ENCODE measurements at places on chromosomes 12 and 14. TPM values are rescaled to one million over a fixed set of nuclear protein-coding genes. Genes with fewer than 3 reads are reported as not detected.

KRT6C gene
- not detected for total RNA-seq

LALBA gene
- not detected for total RNA-seq

CCDC196 gene
- total RNA-seq = not detected

AICDA gene
- 0.79 TPM for total RNA-seq

- no peaks in the 10 kb centered on the region for H3K36me3 ChIP-seq
- peaks cover 6% of the 10 kb centered on the region for H3K4me1 ChIP-seq
- H3K4me3 ChIP-seq = no peak overlapping the region
These were observed 3.9 kb upstream of the HSPA2 start for GRCh38 chr14:64536488-64537245.

GRCh38 chr12:100674036-100674888 lies 100.8 kb downstream of the GAS2L3 start:
- no peak for DNase-seq
- peaks cover 17% of the 10 kb centered on the region for H3K27me3 ChIP-seq
- H3K27ac ChIP-seq = no peak overlapping the region
- H3K4me3 ChIP-seq = no peak overlapping the region
- no peaks in the 10 kb centered on the region for H3K4me1 ChIP-seq

DNA sequence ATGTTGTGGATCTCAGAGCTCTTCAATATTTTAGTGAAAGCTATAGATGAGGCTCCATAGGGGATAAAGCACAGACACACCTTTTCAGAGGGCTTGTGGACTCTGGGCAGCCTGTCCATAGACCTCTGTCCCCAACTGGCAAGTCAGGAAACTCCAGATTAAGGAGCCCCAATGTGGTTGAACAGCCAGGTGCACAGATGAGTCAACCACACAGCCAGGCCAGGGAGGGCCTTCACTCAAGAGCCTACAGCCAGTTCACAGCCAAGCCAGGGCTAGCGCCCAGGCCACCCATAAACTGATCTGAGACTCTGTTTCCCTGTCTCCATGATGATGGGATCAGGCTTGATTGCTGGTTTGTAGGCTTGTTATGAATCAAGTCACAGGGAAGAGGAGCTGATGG lies 1.0 kb upstream of the BDKRB2 start:
- H3K4me1 ChIP-seq = peaks cover 3% of the 10 kb centered on the region
- no peaks in the 10 kb centered on the region for H3K27me3 ChIP-seq
- no peaks in the 10 kb centered on the region for H3K36me3 ChIP-seq
- no peak overlapping the region for H3K27ac ChIP-seq
- DNase-seq = peak; percentile 22
- no peak overlapping the region for H3K4me3 ChIP-seq

DNA sequence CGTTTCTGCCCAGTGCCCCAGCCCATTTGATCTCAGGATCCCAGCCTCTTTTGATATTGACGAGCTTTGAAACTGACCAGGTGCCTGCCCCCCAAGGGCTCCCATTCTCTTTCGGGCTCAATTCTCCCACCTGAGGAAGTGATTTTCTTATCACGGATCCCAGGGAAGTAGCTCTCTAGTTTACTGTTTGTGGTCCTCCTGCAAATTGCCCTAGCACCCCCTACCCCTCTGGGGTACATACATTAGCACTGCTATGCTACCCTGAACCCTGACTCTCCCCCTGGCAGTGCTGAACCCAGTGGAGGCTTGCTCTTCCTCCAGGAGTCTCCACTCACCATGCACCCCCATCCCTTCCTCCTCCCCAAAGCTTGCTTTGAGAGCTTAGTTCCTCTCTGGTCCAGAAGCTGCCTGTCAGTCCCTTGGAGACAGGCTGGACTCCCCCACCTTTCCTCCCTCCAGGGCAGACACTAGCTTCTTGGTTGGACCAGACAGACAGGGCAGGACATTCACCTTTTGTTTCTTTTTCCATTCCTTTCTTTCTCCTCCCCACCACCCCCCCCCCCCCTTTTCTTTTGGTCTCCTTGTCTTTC lies 4.4 kb upstream of the TBX3 start:
- no peak overlapping the region for H3K27ac ChIP-seq
- H3K4me3 ChIP-seq = no peak overlapping the region
- no peak for DNase-seq
- H3K27me3 ChIP-seq = peaks cover 78% of the 10 kb centered on the region

DNA sequence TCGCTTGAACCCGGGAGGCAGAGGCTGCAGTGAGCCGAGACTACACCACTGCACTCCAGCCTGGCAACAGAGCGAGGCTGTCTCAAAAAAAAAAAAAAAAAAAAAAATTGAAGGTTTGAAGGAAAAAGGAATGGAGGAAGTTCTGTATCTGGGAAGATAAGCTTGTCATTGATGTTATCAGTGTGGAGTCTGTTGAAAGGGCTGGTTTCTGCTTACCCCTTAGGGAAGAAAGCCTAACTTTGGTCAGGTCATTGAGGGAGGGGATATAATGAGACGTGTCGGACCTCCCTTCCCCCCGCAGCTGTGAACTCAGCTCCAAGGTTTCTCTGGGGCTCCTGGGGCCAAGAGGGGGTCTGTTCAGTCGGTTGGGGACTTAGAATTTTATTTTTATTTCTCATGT lies 16.4 kb downstream of the DAO start:
- H3K27me3 ChIP-seq = no peaks in the 10 kb centered on the region
- DNase-seq = peak; percentile 14
- H3K36me3 ChIP-seq = no peaks in the 10 kb centered on the region
- H3K4me3 ChIP-seq = no peak overlapping the region

GRCh38 chr12:100963381-100963780 lies 168.8 kb downstream of the ANO4 start:
- no peak overlapping the region for H3K27ac ChIP-seq
- no peaks in the 10 kb centered on the region for H3K36me3 ChIP-seq
- H3K4me1 ChIP-seq = no peaks in the 10 kb centered on the region
- DNase-seq = no peak
- no peaks in the 10 kb centered on the region for H3K27me3 ChIP-seq
- H3K4me3 ChIP-seq = no peak overlapping the region

DNA sequence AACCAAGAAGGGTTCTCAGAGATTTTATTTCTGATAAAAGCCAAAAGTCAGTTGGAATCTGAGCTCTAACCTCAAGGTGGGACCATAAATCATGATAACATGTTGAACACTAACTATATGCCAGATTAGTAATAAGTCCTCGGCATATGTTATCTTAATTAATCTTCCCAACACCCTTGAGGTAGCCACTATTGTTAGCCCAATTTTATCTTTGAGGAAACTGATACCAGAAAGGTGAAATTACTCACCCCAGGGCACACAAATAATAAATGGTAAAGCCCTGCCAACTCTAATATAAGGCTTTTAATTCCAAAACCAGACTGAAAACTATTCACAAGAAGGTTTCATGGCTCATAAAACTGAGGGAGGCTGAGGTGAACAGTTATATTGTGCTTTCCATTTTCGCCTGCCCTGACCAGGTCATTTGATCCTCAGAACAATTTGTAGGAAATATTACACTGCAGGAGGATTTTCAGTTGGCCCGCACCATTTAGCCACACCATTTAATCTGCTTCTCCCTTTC lies 16.1 kb upstream of the NUAK1 start:
- no peak overlapping the region for H3K27ac ChIP-seq
- no peaks in the 10 kb centered on the region for H3K36me3 ChIP-seq
- H3K4me1 ChIP-seq = no peaks in the 10 kb centered on the region

GRCh38 chr12:103930787-103931735 lies 851 bp downstream of the HSP90B1 start:
- H3K36me3 ChIP-seq = peaks cover 42% of the 10 kb centered on the region
- peak overlapping the region; percentile 96 for H3K4me3 ChIP-seq
- peak; percentile 87 for DNase-seq
- peak overlapping the region; percentile 85 for H3K27ac ChIP-seq
- H3K4me1 ChIP-seq = peaks cover 75% of the 10 kb centered on the region

DNA sequence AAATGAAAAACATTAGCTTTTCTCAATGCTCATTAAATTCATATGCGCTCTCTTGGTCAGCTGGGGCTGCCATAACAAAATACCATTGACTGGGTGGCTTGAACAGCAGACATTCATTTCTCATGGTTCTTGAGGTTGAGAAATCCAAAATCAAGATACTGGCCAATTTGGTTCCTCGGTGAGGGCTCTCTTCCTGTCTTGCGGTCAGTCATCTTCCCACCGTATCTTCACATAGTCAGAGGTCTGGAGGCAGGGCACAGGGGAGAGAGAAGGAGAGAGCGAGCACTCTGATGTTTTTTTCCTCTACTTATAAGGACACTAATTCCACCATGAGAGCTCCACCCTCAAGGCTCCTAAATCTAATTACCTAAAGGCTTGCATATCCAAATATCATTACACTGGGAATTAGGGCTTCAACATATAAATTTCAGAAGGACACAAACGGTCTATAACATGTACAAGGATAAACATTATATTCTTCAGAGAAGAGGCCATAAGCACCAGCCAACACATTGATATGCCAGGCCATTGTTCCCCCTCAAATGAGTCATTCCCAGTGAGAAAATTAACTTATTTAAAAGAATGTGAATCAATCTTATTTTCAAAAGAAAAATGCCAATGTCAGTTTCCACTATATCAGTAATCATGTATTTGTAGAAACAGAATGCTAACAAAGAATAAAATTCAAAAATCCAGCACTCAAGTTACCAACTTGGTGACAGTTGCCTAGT lies 152.2 kb downstream of the BTG1 start:
- no peaks in the 10 kb centered on the region for H3K27me3 ChIP-seq
- H3K36me3 ChIP-seq = no peaks in the 10 kb centered on the region
- no peak overlapping the region for H3K4me3 ChIP-seq

- H3K27me3 ChIP-seq = no peaks in the 10 kb centered on the region
- no peak overlapping the region for H3K4me3 ChIP-seq
- H3K27ac ChIP-seq = no peak overlapping the region
- no peaks in the 10 kb centered on the region for H3K36me3 ChIP-seq
- DNase-seq = no peak
These were observed 494.3 kb downstream of the CCER1 start for GRCh38 chr12:90460681-90461080.

- no peak for DNase-seq
- H3K27ac ChIP-seq = no peak overlapping the region
- H3K27me3 ChIP-seq = no peaks in the 10 kb centered on the region
- no peak overlapping the region for H3K4me3 ChIP-seq
These were observed 156.1 kb downstream of the SLC38A4 start for GRCh38 chr12:46669720-46670119.

GRCh38 chr12:89393551-89394121 lies 41.3 kb upstream of the DUSP6 start:
- H3K4me3 ChIP-seq = no peak overlapping the region
- no peak overlapping the region for H3K27ac ChIP-seq
- H3K36me3 ChIP-seq = no peaks in the 10 kb centered on the region
- no peak for DNase-seq
- H3K4me1 ChIP-seq = peaks cover 50% of the 10 kb centered on the region
- H3K27me3 ChIP-seq = no peaks in the 10 kb centered on the region

DNA sequence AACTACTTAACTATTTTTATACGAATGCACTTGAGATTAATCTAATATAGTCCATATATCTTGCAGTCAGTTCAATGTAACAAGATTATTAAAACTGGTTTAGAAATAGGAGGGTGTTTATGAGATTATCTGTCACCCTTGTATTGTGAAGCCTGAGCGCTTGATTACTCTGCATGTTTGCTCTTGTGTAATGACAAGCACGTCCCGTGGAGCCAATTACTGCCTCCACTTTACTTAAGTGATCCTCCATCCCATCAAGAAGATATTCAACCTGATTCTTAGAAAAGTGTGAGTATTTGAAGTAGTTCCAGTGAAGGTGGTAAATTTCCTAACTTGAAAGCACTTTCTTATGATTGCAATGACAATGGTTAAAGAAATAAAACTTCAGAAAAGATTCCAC lies 415.2 kb upstream of the GARIN6 start:
- no peaks in the 10 kb centered on the region for H3K27me3 ChIP-seq
- H3K4me1 ChIP-seq = no peaks in the 10 kb centered on the region
- no peak for DNase-seq
- H3K27ac ChIP-seq = no peak overlapping the region
- H3K36me3 ChIP-seq = no peaks in the 10 kb centered on the region
- H3K4me3 ChIP-seq = no peak overlapping the region

DNA sequence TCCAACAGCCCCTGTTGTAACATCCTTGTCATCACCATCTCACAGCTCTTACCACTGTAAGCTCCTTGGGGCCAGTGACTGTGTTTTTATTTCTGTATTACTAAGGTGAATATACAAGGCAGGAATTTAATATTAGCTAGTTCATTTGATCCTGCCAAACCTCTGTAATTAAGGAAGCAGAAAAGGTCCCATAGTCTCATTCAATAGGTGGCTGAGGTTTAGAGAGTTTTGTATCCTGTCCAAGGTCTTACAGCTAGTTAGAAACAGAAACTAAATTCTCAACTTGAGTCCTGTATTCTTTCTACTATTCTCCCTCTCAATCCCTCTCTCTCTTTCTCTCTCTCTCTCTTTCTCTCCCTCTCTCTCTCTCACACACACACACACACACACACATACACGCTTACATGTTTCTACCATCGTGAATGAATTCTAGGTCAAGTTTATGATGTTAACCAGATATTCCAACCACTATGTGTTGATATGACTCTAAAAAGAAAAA lies 543 bp upstream of the GLIPR1 start:
- peak overlapping the region; percentile 77 for H3K4me3 ChIP-seq
- no peaks in the 10 kb centered on the region for H3K27me3 ChIP-seq
- DNase-seq = no peak
- H3K27ac ChIP-seq = peak overlapping the region; percentile 80
- H3K4me1 ChIP-seq = peaks cover 75% of the 10 kb centered on the region

Data from spleen (tissue), 13 donors.